ENCODE measurements at places on chromosomes 6 and 20.
A peak's percentile ranks its signal among the peaks of the same experiment; 100 is the strongest.

- DNase-seq: peak; percentile 67
These were observed 2.7 kb downstream of the EPB41L2 start for GRCh38 chr6:131060311-131060710.

- peak; percentile 99 for DNase-seq
These were observed 328.2 kb upstream of the JAG1 start for GRCh38 chr20:11001764-11002540.

DNA sequence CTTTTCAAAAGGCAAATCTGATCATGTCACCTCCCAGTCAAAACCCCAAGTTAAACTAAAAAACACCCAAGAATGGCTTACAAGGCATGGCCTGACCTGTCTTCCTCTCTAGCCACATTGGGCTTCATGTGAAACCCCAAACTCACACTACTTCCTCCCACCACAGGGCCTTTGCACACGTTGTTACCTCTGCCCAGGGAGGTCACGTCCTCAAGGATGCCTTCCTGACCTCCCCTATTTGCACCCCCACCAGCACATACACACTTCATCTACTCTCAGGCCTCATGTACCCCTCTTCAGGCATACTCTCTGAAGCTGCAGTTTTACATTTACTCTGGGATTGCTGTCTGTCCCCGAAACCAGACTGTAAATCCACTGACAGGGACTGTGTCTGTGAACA lies 6.1 kb downstream of the EZR start:
- DNase-seq: no peak

DNA sequence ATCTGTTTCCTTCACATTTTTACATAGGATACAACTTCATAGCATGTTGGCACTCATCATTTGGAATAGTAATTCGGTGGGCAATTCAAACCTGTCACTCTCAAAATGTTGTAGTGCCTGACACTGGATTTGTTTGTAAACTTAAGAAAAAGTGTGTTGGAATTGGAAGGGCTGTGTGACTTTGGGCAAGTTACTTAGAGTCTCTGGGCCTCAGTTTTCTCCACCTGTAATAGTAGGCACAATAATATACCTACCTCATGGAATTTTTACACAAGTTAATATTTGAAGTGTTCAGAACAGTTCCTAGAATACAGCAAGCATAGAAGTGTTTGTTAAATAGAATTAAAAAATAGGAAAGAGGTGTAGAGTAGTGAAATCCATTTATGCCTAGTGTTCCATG lies 15.0 kb upstream of the BCAS1 start:
- DNase-seq: no peak

DNA sequence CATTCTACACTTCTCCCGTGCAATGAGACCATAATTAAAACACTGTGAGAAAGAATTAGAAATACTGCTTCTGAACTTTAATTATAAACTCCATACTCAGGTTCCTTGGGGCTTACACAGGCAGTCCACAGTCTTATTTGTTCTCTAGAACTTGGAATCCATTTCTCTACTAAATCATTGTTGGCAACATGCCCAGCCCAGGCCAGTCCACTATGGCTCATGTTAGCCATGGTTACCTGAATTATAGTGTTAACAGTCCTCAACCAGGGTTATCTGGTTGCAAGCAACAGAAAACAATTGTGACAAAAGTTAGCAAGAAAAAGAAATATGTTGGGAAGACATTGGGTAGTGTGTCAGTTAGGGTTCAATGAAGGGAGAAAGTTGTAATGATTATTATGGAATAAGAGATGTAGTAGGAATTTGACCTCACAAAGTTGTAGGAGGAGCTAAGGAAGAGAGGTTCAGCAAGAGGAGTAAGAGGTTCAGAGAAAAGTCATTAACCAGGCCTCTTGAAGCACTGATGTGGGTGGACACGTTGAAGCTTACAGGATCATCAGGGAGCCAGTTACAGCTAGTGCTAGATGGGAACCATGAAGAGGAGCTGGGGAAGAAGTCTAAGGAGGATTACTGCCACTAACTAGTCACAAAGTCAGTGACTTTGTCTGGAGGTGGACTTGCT lies 352.5 kb upstream of the PRND start:
- DNase-seq: no peak
